ENCODE measurements at places on chromosomes 12 and 14.

- DNase-seq = no peak
Observed at GRCh38 chr14:58288106-58288792, 10.1 kb upstream of the ARID4A start.

DNA sequence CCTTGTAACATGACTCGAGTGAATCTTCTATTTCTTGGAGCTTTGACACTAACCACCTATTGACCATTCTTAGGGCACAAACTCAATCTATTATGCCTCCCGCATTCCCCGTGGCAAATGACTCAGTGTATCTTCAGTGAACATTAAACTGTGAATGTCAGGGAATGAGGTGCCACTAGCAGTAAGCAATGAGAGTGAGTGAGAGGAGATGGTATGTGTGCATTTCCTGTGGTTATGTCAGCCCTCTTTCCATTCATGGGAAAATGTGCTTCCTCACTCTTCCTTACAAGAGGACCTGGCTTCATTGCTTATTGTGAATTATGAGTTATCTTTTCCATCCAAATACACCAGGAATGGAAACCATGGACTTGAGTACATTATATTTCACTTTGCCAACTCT, 229.2 kb downstream of the EMP1 start:
- DNase-seq = peak; percentile 91

GRCh38 chr14:54512393-54512792, 2.7 kb downstream of the CGRRF1 start:
- DNase-seq = no peak

GRCh38 chr12:106671840-106672239, 89.0 kb downstream of the RFX4 start:
- DNase-seq = no peak

DNA sequence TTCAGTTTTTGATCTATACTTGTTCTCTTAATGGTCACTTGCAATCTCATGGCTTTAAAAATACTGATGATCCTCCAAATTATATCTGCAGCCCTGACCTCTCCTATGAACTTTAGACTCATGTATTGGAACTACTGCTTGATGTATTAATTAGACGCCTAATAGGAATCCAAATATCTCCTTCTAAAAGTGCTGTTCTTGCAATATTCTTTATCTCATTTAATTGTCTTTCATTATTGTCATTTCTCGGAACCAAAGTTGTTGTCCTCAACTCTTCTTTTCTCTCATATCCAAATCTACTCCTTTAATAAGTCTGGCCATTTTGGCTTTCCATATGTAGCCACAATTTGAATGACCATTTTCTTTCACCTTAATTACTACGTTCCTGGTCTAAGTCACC, 907.6 kb upstream of the SEL1L start:
- no peak for DNase-seq

GRCh38 chr14:88799522-88799921, 6.8 kb upstream of the EML5 start:
- DNase-seq = no peak

- peak; percentile 55 for DNase-seq
Observed at GRCh38 chr12:51636581-51636980, 45.5 kb downstream of the SCN8A start.

DNA sequence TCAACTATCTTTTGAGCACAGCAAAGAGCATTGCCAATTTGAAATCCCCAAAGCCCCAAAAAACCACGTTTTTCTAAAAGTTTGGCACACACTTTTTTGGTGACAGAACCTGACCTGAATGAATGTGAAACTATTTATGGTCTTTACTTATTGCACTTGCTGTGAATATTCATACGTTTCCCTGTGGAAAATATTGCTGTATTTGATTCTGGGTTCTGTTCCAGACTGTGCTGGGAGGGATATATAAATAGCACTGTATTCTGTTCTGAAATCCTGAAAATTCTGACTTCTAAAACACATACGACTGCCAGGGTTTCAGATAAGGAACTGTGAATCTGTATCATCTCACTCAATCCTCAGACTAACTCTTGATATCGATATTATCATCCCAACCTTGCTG, 35.1 kb downstream of the NR1H4 start:
- no peak for DNase-seq

- DNase-seq = no peak
Observed at GRCh38 chr14:32985866-32986265, 47.2 kb downstream of the NPAS3 start.

GRCh38 chr14:64891839-64892375, 12.2 kb upstream of the SPTB start:
- DNase-seq = peak; percentile 66

DNA sequence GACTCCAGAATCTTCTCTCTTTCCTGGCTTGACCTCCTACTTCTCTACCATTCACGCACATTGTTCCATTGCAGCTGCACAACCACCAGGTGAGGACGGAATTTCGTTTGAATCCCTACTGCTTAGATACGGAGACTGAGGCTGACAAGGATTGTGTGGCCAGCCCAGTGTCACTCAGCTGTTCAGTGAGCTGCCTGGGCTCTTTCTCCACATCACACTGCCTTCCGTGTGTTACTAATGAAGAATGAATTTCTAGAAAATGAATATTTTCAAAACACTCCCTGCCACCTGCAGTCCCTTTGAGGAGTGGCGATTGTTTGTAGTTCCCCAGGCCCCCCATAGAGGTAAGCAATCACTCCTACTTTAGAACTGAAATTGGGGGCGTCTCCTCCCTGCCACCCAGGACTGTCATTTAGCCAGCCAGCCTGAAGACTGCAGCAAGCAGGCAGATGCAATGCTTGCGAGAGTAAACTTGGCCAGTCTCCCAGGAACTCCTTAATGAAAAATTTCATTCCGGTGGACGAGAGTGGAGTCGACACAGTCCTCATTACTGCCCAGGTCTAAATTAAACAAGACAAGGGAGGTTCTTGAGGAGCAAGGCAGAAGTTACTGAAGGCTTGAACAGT, 239.7 kb downstream of the SLC41A2 start:
- peak; percentile 54 for DNase-seq

- peak; percentile 93 for DNase-seq
Observed at GRCh38 chr14:88983755-88984154, 159.3 kb downstream of the TTC8 start.

DNA sequence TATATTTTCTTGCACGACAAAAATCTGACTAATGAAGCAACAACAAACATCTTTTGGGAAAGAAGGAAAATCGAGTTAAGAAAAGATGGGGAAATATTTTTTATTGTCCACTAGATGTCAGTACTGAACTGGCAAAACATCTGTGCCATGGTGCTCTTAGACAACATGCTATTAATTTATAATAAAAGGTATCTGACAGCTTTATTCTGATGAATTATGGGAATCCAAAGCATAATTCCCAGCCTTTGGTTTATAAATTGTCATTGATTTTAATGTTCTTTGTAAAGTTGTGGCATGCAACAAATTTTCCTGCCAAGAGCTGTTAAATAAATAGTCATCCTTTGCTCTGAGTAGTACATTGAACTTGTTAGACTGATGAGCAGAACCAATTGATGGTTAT, 231.2 kb downstream of the ETNK1 start:
- peak; percentile 41 for DNase-seq

DNA sequence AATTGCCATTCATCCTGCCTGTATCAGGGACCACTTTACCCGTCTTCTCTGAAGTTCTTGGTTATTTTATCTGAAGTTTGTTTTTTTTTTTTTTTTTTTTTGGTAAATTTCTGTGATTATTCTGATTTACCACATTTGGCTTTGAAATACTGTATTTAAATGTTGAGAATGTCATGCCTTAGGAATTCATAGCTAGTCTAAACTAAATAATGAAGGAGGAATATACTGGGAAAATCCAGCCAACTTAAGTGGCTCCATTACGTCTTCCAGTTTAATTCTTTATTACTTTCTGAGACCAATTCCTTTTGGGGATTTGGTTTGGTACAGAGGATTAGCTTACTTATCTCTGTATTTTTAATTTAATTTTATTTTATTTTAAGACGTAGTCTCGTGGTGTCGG, 60.3 kb upstream of the KCNMB4 start:
- peak; percentile 9 for DNase-seq

GRCh38 chr12:4240161-4240783, 33.3 kb upstream of the CCND2 start:
- DNase-seq = no peak

DNA sequence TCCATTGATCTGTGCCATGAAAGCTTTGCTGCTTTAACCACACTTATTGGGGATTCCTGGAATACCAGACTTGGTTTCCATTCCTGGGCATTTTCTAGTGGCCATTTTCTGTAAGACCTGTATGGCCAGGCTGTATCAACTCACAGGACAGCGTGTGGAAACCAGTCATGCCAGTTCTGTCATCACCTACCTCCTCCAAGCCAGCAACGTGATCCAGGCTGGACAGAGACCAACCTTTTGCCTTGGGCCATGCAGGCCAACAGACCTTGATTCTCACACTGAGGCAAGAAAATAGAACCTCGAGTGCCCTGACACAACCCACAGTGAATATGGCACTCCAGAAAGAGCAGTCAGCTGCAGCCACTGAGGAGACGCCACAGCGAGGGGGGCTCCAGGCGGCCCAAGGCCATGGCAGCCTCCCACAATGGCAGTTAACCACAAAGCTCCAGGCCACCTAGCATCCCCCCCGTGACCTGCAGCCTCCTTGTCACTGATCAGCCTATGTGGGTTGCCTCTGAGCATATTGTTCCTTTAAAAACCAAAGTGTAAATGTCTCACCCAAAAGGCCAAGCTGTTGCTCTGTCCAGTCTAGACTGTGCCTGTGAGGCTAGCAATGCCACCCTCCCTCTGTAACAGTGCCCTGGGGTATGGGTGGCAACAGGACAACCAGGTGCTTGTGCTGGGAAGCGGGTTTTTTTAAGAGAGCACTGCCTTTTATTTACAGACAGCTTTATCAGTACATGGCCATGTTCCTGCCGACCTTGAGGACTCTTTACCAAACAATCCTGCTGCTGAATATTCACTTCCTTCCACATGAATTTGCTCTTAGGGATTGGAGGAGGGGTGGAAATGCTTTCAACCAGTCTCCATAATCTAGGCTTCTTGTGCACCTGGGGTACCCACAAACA, 168.7 kb upstream of the HIF1A start:
- DNase-seq = no peak

GRCh38 chr12:88623777-88624548, 43.7 kb upstream of the KITLG start:
- DNase-seq = no peak

DNA sequence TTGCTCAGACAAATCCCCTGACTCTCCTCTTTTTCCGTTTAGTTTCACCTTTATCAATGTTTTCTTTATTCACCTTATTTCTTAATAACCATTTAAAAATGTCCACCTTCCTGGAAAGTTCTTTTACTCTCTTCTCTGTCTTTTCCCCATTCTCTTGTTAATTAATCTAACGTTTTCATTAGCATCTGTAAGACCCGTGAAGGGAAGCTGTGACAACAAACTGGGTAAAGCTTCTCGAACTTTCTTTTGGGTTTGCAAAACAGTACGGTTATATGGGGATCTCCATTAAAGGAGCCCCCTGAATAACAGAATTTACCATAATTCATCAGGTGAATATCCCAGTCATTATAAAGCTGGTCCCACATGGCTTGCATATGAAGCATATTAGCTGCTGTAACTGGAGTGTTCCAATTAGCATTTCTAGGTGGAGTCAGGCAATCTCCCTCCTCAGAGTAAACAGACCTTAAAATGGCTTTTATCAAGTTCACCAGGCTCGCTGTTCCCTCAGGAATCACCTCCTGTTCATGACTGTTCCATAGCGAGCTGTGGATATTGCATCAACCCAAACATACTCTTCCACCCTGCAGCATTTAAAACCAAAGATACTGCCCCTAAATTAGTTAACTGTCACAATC, 42.4 kb downstream of the TMEM30B start:
- DNase-seq = no peak

GRCh38 chr14:31541702-31542101, 19.5 kb upstream of the NUBPL start:
- DNase-seq = no peak

GRCh38 chr12:54416687-54417603, 2.1 kb downstream of the ITGA5 start:
- no peak for DNase-seq

- DNase-seq = no peak
Observed at GRCh38 chr12:104650541-104650940, 193.8 kb downstream of the CHST11 start.

DNA sequence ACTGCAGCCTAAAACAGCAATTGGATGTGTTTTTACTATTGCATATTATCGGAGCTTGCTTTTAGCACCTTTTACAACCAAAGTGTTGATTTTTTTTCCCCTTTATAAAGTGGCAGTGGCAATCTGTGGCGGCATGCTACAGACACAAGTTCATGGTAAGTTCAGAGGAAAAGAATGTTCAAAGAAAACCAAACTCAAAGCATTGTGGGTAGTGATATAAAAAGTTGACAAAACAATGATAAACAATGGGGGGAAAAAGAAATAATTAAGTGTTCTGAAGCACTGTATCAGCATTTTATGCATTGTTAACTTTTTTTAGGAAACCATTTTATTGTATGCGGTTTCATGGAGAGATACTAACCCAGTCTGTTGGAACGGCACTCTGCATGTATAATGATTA, 492.0 kb upstream of the SOX5 start:
- no peak for DNase-seq

GRCh38 chr14:85087201-85087600, 442.7 kb upstream of the FLRT2 start:
- DNase-seq = peak; percentile 46

DNA sequence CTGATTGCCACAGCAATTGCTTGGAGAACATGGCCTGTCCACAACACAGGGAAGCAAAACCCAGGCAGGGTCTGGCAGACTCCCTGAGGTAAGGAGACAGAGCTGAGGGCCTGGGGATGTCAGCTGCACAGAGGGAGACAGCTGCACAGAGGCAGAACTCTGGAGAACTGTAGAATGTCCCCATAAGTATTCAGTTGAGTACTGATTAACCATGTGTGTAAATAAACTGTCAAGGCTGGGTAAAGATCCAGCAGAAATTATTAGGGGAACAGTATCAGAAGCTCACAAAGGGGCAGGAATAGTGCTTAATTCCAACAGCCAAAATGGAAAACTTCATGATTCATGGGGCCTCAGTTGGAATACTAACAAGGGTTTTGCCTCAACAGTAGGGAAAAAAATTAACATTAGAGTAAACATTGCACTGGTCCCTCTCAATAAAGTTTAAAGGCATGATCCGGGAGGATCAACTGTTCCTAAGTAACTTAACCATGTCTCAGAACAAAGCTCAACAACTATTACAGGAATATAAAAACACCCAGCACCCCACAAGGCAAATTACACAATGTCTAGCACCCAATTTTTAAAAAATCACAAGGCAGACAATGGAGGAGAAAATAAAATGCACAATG, 201.3 kb upstream of the RASSF8 start:
- no peak for DNase-seq

- no peak for DNase-seq
Observed at GRCh38 chr12:130924966-130925665, 28.6 kb upstream of the ADGRD1 start.

- no peak for DNase-seq
Observed at GRCh38 chr14:25041898-25042297, 8.0 kb downstream of the STXBP6 start.

- DNase-seq = no peak
Observed at GRCh38 chr14:102231476-102232347, 73.3 kb downstream of the MOK start.

- no peak for DNase-seq
Observed at GRCh38 chr14:53929871-53930715, 26.5 kb downstream of the BMP4 start.

- DNase-seq = no peak
Observed at GRCh38 chr12:132907216-132907615, 19.8 kb upstream of the CHFR start.
